ENCODE measurements at places on chromosomes 4 and X. TPM values are rescaled to one million over a fixed set of nuclear protein-coding genes. Genes with fewer than 3 reads are reported as not detected.

DNA sequence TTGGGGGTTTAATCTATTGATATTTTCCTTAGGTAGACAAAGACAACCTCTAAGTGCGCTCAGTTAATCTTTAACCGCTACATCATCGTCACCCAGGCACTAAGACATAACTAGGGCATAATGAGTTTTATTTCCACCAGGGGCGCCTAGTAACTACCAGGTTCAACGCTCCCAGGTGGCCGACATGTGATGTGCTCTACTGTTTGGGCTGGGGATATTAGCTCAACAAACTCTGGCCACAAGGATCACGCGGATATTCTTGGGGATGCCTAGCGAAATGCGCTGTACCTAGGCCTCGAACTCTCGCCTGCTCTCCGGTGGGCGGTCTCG lies 915 bp upstream of the RAB33B start:
- no peaks in the 10 kb centered on the region for H3K36me3 ChIP-seq
- H3K4me3 ChIP-seq = peak overlapping the region; percentile 99
- no peaks in the 10 kb centered on the region for H3K27me3 ChIP-seq
- H3K27ac ChIP-seq = peak overlapping the region; percentile 85
- DNase-seq = peak; percentile 87

TMPRSS11B gene
- not detected for total RNA-seq

- H3K27ac ChIP-seq = no peak overlapping the region
- no peak for DNase-seq
- peaks cover 13% of the 10 kb centered on the region for H3K4me1 ChIP-seq
- H3K4me3 ChIP-seq = no peak overlapping the region
- H3K27me3 ChIP-seq = peaks cover 6% of the 10 kb centered on the region
- no peaks in the 10 kb centered on the region for H3K36me3 ChIP-seq
Observed at GRCh38 chr4:14877246-14878225, 124.7 kb upstream of the CPEB2 start.

DNA sequence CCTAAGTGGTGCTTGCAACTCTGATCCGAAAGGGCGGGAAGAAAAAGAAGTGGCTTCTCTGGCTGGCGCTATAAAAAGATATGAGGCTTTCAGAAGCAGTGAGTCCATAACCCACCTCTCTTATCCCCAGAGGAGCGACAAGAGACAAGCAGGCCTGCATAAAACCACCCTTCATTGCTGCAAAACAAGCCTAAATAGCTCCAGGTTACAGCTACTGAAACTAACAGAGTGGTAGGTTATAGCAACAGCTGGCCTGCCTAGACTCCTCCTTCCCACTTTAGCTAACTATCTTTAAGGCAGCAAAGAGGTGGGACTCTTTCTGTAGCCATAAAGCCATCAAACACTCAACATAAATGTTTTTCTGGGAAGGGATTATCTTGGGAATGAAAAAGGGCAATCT lies 245.0 kb upstream of the GPR101 start:
- H3K27ac ChIP-seq = no peak overlapping the region
- H3K4me3 ChIP-seq = no peak overlapping the region
- no peak for DNase-seq
- no peaks in the 10 kb centered on the region for H3K27me3 ChIP-seq
- no peaks in the 10 kb centered on the region for H3K4me1 ChIP-seq
- no peaks in the 10 kb centered on the region for H3K36me3 ChIP-seq

DNA sequence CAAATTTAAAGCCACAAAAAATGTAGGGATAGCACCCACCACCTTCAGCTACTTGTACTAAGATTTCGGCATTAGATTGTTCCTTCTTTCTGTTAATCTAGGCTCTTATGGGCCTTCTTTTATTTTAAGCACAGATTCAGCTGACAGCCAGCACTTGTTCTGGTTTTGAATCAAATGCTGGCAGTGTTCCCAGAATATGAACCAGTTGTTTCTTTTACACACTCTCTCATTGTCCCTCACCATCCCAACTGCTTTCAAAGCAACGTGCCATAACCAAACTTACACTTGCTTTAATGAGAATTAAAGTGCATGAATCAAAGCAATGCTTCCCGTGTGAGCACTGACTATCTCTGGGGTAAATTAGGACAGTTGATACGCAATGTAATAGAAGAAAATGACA lies 744.5 kb upstream of the FAM241A start:
- no peaks in the 10 kb centered on the region for H3K36me3 ChIP-seq
- no peak overlapping the region for H3K27ac ChIP-seq
- H3K4me1 ChIP-seq = peaks cover 19% of the 10 kb centered on the region
- no peak overlapping the region for H3K4me3 ChIP-seq

DNA sequence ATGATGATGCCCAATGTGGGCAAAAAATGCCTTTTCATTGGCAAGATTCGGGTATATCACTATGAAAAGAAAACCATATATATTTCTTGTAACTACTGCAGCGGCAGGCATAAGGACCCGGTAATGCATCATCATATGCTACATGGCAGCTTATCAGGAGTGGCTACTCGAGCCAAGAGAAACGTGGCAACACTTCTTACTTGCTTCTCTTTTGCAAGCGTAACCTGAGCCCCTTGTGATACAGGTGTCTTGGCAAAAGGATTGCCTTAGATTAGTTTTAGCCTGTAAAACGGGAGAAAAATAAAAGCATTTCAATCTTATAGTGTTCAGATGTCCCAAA lies 280.3 kb downstream of the SPRY1 start:
- H3K4me3 ChIP-seq = no peak overlapping the region
- H3K27ac ChIP-seq = no peak overlapping the region
- no peak for DNase-seq

DNA sequence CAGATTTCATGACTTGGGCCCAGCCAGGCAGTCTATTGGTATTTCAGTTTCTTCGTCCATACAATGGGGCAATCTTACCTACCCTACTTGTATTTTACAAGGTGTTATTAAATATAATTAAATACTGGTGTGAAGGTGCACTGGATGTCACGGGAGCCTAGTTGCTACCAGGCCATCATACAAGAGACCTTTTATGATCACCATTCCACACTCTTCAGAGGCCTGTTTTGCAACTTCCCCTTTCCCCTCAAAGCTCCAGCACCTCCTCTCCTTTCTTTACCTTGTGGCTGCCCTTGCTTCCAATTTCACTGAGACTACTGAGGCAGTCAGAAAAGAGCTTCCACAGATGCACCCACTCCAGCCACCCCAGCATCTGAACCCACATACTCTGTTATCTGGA lies 93.8 kb upstream of the HELT start:
- DNase-seq = no peak
- no peaks in the 10 kb centered on the region for H3K4me1 ChIP-seq
- no peaks in the 10 kb centered on the region for H3K27me3 ChIP-seq
- H3K27ac ChIP-seq = no peak overlapping the region
- H3K4me3 ChIP-seq = no peak overlapping the region

DNA sequence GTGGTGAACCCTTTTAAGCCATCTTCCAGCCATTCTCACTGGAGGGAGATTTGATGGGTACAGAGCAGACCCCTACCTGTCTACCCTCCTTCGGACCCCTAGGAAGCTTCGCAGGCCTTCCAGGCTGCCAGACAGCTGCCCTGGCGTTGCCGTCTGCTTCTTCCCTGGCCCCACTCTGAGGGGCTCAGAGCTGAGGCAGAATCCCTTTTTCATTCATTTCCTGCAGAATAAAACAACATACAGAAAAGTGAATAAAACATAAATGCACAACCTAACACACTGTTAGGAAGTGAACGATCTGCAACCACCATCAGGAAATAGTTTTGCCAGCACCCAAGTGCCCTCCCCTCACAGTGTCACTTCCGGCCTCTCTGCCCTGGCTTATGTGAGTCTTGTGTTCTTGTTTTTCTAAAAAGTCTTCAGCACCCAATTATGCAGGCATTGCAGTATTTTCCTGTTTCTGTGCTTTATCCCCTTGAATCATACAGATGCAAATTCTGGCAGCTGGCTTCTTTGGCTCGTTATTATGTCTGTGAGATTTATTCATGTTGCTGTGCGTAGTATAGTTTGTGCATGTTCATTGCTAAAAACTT lies 5.6 kb upstream of the ADD1 start:
- H3K4me3 ChIP-seq = peak overlapping the region; percentile 8
- H3K36me3 ChIP-seq = peaks cover 17% of the 10 kb centered on the region
- peaks cover 26% of the 10 kb centered on the region for H3K4me1 ChIP-seq
- no peaks in the 10 kb centered on the region for H3K27me3 ChIP-seq

EGF gene
- 0.36 TPM for total RNA-seq

GRCh38 chr4:8197521-8197920 lies 1.6 kb upstream of the SH3TC1 start:
- H3K36me3 ChIP-seq = no peaks in the 10 kb centered on the region
- no peak overlapping the region for H3K27ac ChIP-seq
- DNase-seq = peak; percentile 71
- peaks cover 6% of the 10 kb centered on the region for H3K27me3 ChIP-seq

STBD1 gene
- 3.6 TPM for total RNA-seq

- H3K36me3 ChIP-seq = no peaks in the 10 kb centered on the region
- H3K27me3 ChIP-seq = no peaks in the 10 kb centered on the region
- H3K4me1 ChIP-seq = no peaks in the 10 kb centered on the region
- H3K4me3 ChIP-seq = no peak overlapping the region
Observed at GRCh38 chrX:154840856-154841255, 6.4 kb upstream of the SMIM9 start.

CT83 gene
- not detected for total RNA-seq

TIGD2 gene
- total RNA-seq = 18.1 TPM

DNA sequence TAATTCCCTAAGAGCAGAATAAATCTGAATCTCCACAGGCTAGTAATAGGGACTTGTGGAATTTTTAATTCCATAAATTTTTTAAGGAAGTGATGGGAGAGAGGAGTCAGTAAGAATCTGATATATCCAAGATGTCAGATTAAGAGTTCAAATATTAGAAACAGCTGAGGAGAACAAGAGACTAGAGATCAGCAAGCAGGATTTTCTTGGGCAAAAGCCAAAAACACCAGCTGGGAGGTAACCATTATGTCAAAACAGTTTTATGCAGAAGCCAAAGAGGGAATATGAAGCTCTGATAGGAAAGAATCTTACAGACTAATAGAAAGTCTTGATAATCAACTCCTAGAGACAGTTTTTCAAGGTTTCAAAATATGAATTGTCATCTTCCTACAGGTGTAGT lies 72.2 kb upstream of the RBPJ start:
- DNase-seq = no peak
- H3K4me3 ChIP-seq = no peak overlapping the region
- no peak overlapping the region for H3K27ac ChIP-seq

- DNase-seq = no peak
- H3K27ac ChIP-seq = peak overlapping the region; percentile 28
- H3K4me1 ChIP-seq = peaks cover 10% of the 10 kb centered on the region
- no peaks in the 10 kb centered on the region for H3K36me3 ChIP-seq
- no peaks in the 10 kb centered on the region for H3K27me3 ChIP-seq
Observed at GRCh38 chr4:19993242-19993641, 258.5 kb upstream of the SLIT2 start.

- peaks cover 32% of the 10 kb centered on the region for H3K4me1 ChIP-seq
- DNase-seq = no peak
- H3K36me3 ChIP-seq = no peaks in the 10 kb centered on the region
Observed at GRCh38 chr4:78691971-78692821, 84.0 kb upstream of the BMP2K start.

DNA sequence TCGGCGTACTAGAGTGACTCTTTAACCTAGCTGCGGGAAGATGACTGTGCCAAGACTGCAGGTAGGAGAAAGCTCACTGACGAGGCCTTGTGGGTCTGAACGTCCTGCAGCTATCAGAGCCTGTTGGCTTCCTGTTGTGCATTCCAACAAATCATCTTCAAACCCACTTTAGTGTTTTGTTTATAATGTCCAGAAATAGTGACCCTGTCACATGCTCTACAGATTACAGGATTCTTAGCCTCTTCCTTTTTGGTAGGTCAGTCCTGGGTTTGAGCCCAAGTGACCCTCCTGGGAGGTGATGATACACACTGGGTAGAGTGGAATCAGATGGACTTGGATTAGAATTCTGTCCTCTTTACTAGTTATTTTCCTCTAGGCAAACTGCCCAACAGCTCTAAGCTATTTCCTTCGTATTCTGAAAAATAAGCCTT lies 33.2 kb downstream of the HTT start:
- H3K36me3 ChIP-seq = peaks cover 39% of the 10 kb centered on the region
- H3K27ac ChIP-seq = peak overlapping the region; percentile 96
- no peaks in the 10 kb centered on the region for H3K27me3 ChIP-seq
- H3K4me1 ChIP-seq = peaks cover 37% of the 10 kb centered on the region
- peak overlapping the region; percentile 12 for H3K4me3 ChIP-seq

GRCh38 chr4:59054086-59054485 lies 1943.9 kb upstream of the IGFBP7 start:
- H3K36me3 ChIP-seq = no peaks in the 10 kb centered on the region
- no peak overlapping the region for H3K27ac ChIP-seq
- no peak overlapping the region for H3K4me3 ChIP-seq
- no peaks in the 10 kb centered on the region for H3K27me3 ChIP-seq

DNA sequence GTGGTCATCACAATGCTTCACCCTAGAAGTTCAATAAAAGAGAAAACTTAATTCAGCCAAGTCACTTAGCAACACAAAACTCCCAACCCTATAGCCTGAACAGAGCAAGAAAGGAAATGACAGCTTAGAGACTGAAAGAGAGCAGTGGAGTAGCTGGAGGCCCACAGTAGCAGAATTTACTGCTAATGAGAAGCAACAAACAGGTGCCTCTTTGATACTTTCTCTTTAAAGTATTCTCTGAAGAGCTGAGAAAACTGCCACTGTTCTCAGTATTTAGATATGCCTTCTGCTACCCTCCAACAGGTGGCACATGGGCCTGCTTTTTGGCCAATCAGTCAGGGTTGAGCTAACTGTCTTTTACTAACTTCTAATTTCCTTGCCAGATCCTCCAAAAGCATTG lies 240.0 kb downstream of the GPC3 start:
- no peaks in the 10 kb centered on the region for H3K4me1 ChIP-seq
- no peak overlapping the region for H3K27ac ChIP-seq
- no peak overlapping the region for H3K4me3 ChIP-seq
- no peaks in the 10 kb centered on the region for H3K36me3 ChIP-seq

- H3K36me3 ChIP-seq = no peaks in the 10 kb centered on the region
- H3K27ac ChIP-seq = no peak overlapping the region
- no peak overlapping the region for H3K4me3 ChIP-seq
- no peaks in the 10 kb centered on the region for H3K27me3 ChIP-seq
Observed at GRCh38 chrX:14220386-14220944, 190.8 kb upstream of the GEMIN8 start.

GRCh38 chr4:51906167-51906958 lies 63.4 kb downstream of the DCUN1D4 start:
- no peak overlapping the region for H3K4me3 ChIP-seq
- H3K27ac ChIP-seq = no peak overlapping the region
- H3K4me1 ChIP-seq = no peaks in the 10 kb centered on the region
- H3K27me3 ChIP-seq = no peaks in the 10 kb centered on the region
- peaks cover 42% of the 10 kb centered on the region for H3K36me3 ChIP-seq

- H3K27ac ChIP-seq = no peak overlapping the region
- H3K4me1 ChIP-seq = no peaks in the 10 kb centered on the region
Observed at GRCh38 chrX:48776818-48777439, 9.5 kb upstream of the GATA1 start.

- DNase-seq = no peak
- no peak overlapping the region for H3K27ac ChIP-seq
- no peak overlapping the region for H3K4me3 ChIP-seq
- no peaks in the 10 kb centered on the region for H3K4me1 ChIP-seq
Observed at GRCh38 chrX:136674270-136674985, 26.5 kb downstream of the CD40LG start.

All from osteoblast (primary cell).